ENCODE measurements at places on chromosomes 1 and 21.

DNA sequence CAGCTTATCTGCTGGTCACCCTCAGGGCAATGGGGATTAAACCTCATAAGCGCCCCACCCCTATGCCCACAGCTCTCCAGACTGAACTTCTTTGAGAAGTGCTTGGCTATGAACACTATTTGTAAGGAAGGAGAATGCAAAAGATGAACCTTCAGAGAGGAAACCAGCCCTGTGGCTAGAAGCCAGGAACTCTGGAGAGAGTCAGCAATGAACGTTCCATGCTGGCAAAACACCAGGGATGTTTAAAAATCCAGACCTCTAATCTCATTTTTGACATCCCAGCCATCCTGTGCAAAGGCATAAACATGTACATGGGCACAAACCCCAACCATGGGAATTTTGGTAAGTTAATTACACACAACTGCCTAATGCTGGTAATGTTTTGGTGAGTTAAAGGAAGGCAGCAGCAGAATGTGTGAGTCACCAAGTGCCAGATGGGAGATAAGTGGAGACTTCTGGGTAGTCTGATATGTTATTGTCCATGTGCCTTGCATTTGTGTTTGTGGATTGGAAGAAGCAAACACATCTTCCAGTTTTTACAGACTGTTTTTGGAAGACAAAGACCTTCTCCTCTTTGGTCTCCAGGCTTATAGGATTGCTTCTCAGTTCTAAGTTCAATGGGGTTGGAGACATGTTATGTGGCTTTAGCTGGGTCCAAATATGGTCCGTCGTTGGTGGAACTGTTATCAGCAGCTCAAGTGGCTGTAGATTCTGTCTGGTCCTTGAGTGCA, 174.1 kb upstream of the ETV3 start:
- DNase-seq: no peak

GRCh38 chr1:29584776-29585175, 348.5 kb downstream of the PTPRU start:
- no peak for DNase-seq

DNA sequence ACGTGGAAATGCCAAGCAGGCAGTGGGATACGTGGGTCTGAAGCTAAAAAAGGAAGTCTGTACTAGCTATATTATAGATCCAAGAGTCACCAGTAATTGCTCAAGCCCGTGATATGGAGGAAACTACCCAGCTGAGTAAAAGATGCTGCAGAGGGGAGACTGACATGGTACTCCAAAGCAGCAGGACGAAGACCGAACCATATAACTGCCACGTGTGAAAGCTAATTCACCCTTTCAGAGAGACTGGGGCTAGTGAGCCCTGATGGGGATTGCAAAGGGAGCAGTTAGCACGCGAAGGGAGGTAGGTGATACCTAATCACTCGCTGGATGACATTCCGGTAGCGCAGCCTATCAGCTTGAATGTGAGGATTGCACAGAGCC, 316 bp downstream of the AP4B1 start:
- DNase-seq: no peak

DNA sequence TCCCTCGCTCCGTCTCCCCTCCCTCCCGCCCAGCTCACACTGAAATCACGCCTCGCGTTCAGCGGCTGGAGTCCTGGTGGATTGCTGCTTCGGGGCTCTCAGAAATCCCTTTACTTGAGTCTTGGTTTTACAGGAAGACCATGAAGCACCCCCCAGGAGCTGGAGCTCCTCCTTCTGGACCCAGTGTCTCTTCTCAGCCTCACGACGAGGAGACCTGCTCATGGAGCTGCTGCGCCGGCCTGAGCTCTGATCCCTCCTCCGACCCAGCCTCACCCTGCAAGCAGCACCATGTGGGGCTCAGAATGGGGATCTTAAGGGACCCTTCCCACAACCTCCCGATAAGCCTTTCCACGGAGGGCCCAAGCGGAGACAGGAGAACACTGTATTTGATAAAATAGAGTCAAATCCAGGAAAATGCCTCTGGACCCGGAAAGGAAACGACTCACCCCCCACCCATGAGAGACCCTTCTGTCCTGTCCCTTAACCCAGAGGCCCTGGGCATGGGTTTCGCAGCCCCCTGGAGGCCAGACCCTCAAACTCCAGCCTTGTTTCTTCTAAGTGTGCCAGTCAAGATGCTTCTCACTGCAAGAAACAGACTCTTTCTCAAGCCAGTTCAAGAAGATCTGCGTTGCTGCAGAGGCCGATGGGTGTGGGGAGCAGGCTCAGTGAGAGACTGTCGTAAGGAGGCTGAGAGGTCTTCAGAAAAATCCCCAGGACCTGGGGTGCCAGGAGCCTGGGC, 26.1 kb downstream of the PDE9A start:
- no peak for DNase-seq

- peak; percentile 54 for DNase-seq
Observed at GRCh38 chr1:94646141-94646643, 104.6 kb upstream of the F3 start.

DNA sequence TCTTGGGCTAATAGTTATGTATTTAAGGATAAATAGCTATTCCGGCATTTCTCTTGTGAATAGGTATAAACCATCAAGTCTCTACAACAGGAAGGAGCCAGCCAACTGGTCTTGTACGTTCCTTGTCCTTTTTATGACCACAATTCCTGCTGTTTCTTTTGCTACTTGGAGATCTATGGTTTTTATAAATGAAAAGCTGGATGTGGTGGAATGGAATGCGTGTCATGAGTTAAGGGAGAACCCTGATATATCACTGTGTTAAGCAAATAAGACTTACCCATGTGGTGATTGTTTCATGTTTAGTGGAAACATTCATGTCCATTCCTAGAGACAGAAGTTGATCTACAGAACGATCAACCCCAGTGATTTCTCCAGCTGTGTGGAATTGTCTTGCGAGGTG, 282.1 kb downstream of the RPS6KC1 start:
- DNase-seq: no peak

DNA sequence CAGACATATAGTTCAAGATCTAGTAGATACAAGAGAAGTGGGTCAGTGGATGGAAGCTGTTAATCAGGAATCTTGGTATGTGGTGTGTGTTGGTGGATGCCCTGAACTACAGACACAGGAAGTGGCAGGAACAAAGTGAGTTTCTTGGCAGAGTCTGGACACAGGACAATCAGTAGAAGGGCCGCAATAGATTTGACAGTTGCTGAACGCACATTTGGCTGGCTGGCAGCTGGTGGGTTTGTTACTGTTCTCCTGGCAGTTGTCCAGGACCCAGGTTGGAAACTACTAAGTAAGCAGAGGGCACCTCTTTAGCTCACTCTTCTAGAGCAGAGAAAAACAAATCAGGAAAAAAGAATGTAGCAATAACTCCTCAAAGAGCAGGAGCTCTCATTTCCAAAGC, 13.2 kb downstream of the KRTAP26-1 start:
- no peak for DNase-seq

DNA sequence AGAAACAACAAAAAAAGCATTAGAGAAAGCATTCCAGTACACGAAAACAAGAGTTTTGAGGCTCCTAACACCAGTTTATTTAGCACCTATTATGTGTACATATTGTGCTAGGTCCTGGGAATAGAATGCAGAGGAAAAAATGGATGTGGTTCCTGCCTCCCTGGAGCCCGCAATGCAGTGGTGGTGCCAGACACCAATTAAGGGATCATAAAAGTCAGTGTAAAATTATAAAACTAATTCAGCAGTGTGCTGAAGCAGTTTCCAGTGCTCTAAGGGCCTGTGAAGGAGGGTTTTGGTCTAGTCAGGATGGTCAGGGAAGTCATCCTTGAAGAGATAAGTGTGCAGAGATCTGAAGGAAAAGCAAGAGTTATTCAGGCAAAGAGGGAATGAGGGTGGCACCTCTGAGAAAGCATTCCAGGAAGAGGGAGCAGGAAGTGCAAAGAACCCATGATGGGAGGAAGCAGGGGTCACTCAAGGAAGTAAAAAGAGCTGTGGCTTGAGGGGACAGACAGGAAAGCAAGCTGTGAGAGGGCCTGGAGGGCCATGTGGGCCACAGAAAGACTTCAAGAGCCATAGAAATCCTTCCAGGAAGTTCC, 65.2 kb upstream of the IFNLR1 start:
- DNase-seq: no peak

- DNase-seq: peak; percentile 49
Observed at GRCh38 chr21:36377391-36377842, 7.8 kb upstream of the CHAF1B start.

- peak; percentile 21 for DNase-seq
Observed at GRCh38 chr1:202343652-202344349, 2.1 kb upstream of the UBE2T start.

GRCh38 chr1:217876896-217877295, 245.8 kb downstream of the SPATA17 start:
- DNase-seq: no peak

- DNase-seq: no peak
Observed at GRCh38 chr1:26607186-26607585, 77.6 kb downstream of the RPS6KA1 start.

GRCh38 chr1:154290921-154291320, 18.5 kb downstream of the HAX1 start:
- no peak for DNase-seq

GRCh38 chr1:8671306-8671917, 146.0 kb downstream of the RERE start:
- peak; percentile 28 for DNase-seq

- no peak for DNase-seq
Observed at GRCh38 chr1:221602830-221603229, 139.1 kb downstream of the DUSP10 start.

DNA sequence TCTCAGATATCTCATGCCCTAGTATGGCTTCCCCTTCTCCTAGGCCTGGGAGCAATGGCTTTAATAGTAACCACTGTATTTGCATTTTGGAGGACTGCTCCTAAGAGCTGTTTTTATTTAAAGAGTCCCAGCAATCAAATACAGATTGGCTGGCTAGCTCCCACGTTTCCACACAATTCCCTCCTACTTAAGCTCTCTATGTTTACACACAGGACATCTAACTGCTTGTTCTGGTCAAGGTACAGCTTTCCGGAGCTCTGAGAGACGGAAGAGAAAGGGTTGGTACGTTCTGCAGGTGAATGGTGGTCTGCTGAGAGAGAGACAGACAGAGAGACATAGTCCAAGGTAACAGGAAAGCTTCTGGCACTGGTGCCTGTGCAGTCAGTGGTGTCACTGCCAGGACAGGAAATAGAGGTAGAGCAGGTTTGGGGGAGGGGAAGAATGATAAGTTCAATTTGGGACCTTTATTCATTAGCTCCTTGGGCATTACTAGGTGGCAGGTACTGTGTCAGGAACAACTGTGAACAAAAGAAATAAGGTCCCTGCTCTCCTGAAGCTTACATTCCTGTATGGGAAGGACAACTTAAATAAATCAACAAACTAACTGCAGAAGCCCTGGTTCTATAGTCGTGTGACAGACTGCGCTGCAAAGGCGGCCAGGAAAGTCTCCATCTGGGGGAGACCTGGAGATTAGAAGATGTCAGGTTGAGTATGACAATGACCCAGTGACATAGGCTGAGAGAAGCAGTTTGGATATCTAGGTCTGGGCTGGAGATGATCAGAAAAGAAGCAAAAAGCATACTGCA, 1.2 kb upstream of the SLC25A33 start:
- peak; percentile 15 for DNase-seq

GRCh38 chr1:153540394-153541361, at the start of gene S100A5:
Gene S100A5 (minus strand): TSS chr1:153540934. CDS start chr1:153540191, 743 bp downstream.
- DNase-seq: no peak

- DNase-seq: no peak
Observed at GRCh38 chr1:39407896-39408640, 83.4 kb upstream of the BMP8A start.

GRCh38 chr1:214416417-214416816, 135.0 kb downstream of the PTPN14 start:
- no peak for DNase-seq

DNA sequence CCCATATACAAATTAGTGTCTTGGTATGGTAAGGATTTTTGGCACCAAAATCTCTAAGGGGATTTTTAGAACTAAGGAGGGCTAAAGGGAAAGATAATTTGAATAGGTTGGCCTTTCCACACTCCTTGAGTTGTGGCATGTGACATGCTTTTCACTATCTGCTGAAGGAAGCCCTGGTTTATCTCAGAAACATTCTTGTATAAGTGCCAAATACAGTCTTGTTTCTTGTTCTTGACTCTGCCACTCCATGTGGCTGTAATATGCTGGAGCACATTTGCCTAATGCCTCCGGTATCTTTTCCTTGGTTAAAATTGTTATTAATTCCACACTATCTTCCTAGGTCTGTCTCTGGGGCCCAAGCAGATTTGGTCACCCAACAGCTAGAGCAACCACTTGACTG, 457.0 kb downstream of the USP25 start:
- no peak for DNase-seq

DNA sequence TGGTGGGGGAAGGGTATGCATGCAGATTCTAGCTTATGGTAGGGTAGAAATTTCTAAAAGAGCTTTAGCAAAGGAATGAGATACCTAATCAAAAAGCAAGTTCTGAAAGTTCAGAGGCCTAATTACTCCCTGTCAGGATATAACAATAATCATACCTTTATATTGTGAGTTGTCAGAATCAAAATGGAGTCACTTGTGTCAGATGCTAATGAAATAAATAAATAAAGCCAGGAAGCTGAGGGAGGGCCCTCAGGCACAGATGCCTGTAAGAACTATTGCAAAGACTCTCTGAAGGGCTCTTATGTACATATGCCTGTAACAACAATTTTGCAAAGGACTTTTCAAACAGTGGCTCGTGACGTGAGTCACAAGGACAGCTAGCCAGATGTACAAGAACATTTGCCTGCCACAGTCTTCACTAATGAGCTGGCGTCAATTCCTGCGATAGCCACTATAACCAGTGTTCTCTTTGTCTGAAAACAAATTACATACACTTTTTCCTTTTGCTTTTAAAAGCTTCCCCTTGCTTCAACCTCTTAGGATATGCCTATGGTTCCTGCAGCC, 27.4 kb upstream of the DNASE2B start:
- no peak for DNase-seq

DNA sequence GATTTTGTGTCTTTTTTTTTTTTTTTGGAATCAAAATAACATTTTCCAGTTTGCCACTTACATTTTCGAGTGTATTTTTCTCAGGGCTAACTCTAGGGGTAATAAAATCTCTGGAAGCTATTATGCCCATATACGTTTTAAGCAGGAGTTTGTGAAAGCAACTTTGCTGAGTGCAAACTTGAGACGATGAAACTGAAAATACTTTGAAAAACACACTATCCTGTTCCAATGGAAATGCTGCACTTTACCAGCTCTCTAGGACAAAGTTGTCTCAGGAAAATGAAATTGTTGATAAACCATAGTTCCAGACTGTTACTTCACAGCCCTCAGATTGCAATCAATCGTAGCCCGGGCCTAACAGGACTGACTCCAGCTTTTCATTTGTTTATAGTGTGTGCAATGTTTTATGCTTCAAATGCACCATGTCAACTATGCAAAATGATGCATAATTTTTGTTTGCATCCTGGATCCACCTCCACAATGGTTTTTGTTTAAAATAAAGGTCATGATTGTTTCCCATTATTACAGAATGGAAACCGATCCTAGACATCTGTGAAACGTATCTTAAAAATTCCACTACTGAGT, 220.6 kb upstream of the PKN2 start:
- DNase-seq: no peak

DNA sequence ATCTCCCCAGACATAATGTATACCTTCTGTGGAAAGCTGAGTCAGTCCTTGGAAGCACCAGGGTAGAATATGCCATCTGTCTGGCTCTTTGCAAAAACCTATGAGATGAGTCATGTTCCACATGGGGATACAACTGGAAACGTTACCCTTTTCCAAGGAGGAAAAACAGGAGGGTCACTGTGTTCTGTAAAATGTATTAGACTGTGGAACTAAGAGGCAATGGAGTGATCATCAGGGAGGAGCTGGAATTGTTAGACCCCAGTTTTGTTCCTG, 16.1 kb upstream of the PSMD4 start:
- no peak for DNase-seq

All from Calu3 (cell line).